ENCODE measurements at places on chromosomes 2 and 18. TPM values are rescaled to one million over a fixed set of nuclear protein-coding genes. Genes with fewer than 3 reads are reported as not detected.

DNA sequence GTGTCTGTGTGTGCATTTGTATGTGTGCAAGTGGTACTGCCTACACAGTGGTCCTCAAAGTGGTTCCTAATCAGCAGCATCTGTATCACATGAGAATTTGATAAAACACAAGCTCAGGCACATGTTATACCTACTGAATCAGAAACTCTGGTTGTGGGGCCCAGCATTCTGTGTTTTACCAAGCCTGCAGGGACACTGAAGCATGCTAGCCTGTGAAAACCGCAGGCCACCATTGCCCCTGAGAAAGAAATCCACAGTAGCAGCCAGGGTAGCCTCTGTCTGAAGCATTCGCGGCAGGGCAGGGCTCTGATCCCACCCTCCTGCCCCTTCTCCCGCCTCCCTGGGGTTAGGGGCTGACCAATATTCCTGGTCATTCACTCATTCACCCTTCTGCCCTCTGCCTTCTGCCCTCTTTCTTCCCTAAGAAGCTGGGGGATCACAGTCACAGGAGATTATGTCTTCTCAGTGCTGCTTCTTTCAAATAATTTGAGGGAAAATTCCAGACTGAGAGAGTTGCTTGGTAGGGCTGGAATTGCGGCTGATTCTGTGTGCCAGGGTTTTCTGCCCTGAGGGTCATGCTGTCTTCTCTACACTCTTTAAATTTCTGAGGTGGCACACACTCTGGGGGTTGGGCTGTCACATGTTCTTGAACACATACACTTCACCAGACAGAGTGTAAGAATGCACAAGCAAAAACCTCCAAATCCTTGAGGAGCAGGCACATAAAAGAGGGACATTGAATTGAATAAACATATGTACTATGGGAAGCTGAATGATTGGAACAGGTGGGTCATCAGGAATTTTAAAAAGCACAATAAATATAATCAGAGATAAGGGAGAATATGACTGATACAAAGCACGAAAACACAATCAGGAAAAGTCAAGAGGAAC lies 126.6 kb upstream of the SEC11C start:
- DNase-seq = no peak

GRCh38 chr18:8766559-8767293 lies 61.4 kb downstream of the MTCL1 start:
- DNase-seq = no peak

The OTOF gene
- total RNA-seq = 0.18 TPM

DNA sequence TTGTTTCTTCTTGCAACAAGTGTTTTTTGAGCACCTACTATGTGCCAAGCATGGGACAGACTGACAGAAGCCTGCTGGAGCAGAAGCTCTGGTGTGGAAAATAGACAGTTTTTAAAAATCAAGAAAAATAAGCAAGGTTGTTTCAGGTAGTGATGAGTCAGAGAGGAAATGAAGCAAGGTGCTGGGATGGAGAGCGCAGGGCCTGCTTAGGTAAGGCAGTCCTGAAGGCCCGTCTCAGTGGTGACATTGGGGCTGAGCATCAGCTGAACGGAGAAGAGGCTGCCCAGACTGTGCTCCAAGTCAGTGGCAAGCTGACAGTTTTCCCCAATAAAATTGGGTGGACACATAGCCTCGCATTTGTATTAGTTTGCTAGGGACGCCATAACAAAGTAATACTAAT lies 263.6 kb downstream of the SS18 start:
- DNase-seq = no peak

GRCh38 chr2:176097820-176098365 lies 1.7 kb upstream of the HOXD12 start:
- no peak for DNase-seq

GRCh38 chr18:48842259-48843061 lies 108.3 kb downstream of the SMAD7 start:
- DNase-seq = peak; percentile 75

DNA sequence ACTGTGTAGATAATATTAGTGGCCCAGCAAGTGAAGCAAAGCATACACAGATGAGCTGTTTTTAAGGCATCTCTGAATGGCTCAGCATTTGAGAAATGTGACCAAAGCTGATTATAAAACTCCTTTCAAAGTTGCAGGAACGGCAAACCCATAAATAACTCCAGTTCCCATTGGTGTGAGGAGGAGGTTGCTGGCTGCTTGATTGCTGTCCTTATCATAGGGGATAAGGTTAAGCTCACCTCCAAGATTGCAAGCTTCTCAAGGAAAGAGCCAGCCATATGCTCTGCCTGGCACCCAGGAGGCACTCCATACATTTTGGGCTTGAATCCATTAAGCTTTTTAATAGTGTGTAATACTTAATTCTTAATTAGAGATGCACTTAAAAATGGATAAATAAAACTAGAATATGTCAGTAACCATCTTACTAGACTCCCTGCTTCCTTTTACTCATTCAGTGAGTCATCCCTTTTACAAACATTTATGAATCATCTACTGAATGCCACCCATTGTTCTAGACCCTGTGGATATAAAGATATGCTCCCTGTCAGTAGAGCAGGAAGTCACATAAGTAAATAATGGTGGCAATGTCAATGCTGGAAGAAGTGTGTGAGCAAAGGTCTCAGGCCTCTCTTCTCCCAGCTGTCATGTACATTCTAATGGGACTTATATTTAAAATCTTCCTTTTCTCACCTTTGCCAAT lies 99.3 kb downstream of the SPATS2L start:
- DNase-seq = no peak

The CASP8 gene
- 5.4 TPM for total RNA-seq

The ZNF892 gene
- 2.8 TPM for total RNA-seq

The MAPK4 gene
- total RNA-seq = 64.4 TPM

GRCh38 chr2:234670806-234671205 lies 173.9 kb upstream of the ARL4C start:
- DNase-seq = no peak

All from left cardiac atrium (tissue), 4 donors.